ENCODE measurements at places on chromosomes 1 and 21.

DNA sequence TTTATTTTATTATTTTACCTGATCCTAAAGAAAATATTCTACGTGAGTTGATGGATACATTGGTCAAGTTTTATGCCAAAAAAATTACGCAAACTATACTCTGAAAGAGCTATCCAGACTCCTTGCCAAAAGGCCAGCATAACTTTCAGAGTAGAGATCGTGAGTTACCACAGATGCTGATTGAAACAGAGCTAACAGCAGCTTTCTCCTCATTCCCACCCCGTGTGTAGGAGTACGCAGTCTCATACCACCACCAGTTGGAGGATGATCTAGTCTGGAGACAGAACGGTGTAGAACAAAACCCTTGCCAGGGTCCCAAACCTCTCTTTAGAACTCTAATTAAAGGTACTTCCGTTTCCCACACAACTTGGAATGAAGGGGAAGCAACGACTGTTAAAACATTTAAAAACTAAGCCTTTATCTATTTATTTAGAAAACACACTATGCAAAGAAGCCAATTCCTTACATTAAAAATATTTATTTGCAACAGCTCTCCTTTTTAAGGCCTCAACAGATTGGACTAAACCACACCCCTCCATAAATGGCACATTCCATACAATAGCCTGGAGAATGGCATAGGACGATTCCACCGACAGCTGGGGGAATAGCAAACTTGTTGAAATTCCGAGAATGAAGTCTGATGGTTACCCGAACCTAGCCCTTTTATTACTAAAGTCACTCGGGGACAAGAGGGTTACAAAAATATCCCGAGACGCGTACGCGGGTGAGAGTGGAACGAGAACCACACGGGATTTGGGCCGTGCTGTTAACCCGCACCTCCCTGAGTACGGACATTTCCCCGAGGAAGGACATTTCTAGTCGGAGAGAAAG, 1.4 kb downstream of the NUCKS1 start:
- DNase-seq = peak; percentile 30

GRCh38 chr1:216788671-216789070, 65.4 kb upstream of the ESRRG start:
- DNase-seq = no peak

DNA sequence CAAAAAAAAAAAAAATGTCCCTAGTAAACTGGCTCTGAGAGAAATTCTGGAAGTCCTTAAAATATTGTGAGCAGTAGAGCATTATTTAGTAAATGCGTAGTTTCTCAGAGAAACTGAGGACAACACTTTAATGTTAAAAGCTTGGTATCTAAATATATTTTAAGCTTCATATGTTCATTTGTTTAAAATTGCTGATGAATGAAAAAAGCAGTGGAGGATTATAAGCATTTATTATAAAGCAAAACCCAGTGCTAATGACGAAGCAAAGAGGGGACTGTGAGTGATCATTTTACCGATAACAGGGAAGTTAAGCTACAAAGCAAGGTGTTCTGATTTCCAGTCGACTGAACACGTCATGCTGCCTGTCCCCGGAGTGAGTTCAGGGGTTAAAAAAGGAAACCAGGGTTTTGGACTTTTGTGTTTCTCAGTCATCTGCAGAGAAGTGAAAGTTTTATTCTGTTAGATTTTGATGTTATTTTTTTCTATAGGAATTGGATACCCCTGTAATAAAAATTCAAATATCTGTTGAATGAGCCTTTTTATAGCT, 64.5 kb upstream of the SCCPDH start:
- no peak for DNase-seq

DNA sequence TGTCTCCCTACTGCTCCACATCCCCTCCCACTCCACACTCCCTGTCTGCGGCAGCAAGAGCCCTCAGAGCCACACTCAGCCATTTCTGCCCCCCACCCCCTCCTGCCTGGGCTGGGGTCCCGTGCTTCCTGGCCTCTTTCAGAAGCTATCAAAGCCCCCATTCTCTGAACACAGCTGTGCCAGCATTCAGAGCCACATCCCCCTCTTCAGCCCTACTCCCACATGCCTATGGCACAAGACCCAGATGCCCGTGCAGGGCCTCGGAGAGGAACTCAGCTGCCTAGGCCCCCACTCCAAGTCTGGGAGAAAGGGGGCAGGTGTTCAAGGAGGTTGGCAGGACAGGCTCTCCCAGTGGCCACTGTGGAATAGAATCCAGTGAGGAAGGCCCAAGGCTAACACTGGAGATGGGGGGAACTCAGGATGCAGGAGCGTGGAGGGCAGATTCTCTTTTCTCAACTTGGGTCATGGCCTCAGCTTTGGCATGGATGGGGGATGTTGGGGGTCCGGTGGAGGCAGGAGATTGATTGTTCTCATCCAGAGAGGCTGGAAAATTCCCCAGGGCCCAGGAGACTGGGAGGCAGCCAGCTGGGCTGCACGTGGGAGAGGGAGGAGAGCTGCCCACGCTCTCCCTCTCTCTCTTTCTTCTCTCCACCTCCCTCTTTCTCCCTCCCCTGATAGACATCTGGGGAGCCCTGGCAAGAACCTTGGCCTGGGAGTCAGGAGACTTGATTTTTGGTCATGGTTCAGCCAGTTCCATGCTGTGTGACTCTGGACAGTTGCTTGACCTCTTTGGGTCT, 3.5 kb upstream of the BCAN start:
- DNase-seq = no peak

DNA sequence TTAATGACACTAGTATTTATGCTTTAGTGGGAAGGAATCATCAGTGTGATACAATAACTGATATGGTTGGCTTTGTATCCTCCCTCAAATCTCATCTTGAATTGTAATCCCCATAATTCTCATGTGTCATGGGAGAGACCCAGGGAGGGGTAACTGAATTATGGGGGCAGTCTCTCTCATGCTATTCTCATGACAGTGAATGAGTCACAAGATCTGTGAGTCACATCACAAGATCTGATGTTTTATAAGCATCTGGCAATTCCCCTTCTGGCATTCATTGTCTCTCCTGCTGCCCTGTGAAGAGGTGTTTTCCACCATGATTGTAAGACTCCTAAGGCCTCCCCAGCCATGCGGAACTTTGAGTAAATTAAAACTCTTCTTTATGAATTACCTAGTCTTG, 1760.3 kb downstream of the NCAM2 start:
- DNase-seq = no peak

DNA sequence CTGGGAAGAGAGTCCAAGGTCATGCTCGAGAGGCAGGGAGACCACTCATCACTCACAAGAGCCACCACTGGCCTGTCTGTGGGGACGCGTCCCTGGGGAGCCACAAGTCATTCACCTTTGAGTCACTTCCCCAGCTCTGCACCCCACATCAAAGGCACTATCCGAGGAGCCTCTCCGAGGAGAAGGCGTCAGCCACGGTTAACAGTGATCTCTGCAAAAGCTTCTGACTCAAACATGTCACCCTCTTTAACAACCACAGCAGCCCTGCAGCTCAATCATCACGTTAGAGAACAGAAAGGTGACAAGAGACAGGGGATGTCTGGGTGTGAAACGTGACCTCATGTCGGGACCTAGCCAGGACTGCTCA, 9.0 kb downstream of the LRRC47 start:
- no peak for DNase-seq

DNA sequence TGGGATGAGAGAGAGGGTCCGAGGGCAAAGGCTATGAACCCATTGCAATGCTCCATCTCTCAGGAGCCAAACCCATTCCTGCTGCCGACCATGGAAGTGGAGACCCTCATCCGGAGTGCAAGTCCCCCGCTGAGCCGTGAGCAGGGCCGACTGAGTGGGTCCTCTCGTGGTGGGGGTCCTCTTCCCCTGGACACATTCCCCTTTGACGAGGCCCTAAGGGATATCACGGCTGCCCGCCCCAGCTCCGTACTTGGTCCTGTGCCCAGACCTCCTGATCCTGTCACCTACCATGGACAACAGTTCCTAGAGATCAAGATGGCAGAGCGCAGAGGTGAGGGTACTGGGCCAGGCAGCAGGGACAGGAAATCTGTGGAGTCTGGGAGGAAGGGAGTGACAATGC, 11.0 kb downstream of the HYI start:
- no peak for DNase-seq

GRCh38 chr1:72324451-72324850, 42.1 kb upstream of the NEGR1 start:
- no peak for DNase-seq

DNA sequence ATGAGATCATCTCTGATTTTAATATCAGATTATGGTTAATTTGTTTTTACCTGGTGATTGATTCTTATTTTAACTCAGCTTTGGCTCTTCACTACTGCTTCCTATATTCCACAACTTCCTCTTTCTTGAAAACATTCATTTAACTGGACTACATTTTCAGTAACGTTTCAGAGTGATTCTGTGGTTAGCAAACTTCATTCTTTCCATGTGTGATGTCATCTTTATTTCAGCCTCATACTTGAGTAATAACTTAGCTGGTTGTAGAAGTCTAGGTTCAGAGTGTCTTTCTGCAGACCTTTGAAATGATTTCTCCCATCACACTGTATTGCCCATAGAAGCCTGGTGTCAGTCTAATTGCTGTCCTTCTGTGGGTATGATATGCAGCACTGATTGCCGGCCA, 36.0 kb upstream of the SLC35F3 start:
- no peak for DNase-seq

GRCh38 chr1:71599306-71599705, 518.5 kb upstream of the ZRANB2 start:
- DNase-seq = no peak

DNA sequence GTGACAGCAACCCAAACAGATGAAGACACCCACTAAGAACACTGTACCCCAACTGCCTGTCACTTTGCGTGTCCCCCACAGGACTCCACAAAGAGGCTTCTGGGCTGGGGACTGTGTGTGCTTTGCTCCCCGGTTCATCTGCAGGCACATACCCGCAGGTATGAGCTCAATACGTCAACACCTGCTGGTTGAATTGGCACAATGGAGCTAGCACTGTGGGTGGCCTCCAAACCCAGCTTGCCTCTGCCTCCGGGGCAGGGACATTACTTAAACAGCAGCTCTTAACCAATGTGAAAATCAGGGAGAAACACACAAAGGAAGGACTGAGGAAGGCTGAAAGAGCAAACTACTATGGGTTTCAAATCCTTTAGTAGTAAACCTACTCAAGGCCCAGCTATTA, 140.2 kb upstream of the TIAM1 start:
- no peak for DNase-seq

DNA sequence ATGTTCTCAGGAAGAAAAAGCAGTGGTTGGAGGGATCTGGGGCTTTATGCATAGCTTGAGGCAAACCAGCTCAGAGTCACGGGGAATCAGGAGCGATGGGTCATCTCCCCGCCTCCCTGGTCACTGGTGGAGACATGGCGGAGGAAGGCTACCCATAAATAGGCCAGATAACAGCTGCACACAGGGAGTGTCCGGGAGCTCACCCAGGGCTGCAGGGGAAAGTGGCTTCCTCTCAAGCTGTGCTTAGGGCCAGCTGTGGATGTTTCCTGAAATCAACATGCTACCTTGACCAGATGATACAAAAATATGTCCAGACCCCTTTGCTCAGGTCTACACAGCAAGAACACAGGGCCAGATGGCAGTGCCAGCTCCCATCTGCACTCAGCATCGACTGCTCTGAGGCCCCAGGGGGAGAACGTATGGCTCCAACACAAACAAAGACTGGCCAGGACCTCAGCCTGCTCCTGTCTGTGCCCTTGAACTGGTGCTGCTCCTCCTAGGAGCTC, 27.1 kb upstream of the RERE start:
- no peak for DNase-seq

- no peak for DNase-seq
Measured at GRCh38 chr1:231814521-231814920, 187.9 kb downstream of the DISC1 start.

DNA sequence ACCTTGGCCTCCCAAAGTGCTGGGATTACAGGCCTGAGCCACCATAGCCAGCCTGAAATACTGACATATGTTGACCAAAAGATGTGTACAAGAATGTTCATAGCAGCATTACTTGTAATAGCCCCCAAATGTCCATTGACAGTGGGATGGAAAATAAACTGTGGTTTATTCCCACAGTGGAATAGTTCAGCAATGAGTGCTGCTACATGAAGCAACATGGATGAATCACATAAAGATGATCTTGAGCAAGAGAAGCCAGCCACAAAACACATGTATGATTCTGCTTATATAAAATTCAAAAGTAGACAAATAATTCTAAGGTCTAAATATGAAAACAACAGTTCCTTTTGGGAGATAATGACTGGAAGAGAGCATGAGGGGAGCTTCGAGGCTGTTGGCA, 9.1 kb upstream of the CREG1 start:
- DNase-seq = no peak

DNA sequence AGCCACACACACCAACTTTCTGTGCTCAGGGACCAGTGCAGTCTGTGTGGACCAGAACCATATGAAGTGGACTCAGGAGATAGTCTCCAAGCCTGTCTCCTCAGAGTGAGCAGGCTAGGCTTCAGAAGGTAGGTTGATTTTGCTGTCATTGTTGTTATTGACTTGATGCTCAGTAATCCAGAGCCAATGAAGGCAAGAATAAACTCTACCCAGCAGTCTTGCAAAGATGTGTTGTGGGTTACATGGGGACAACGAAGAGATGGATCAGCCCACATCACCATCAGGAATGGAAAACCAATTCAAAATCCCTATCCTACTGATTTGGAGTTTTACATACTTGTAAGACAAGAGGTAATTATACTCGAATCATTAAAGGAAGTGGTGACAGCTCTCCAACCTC, 37.4 kb downstream of the PHC2 start:
- DNase-seq = no peak

DNA sequence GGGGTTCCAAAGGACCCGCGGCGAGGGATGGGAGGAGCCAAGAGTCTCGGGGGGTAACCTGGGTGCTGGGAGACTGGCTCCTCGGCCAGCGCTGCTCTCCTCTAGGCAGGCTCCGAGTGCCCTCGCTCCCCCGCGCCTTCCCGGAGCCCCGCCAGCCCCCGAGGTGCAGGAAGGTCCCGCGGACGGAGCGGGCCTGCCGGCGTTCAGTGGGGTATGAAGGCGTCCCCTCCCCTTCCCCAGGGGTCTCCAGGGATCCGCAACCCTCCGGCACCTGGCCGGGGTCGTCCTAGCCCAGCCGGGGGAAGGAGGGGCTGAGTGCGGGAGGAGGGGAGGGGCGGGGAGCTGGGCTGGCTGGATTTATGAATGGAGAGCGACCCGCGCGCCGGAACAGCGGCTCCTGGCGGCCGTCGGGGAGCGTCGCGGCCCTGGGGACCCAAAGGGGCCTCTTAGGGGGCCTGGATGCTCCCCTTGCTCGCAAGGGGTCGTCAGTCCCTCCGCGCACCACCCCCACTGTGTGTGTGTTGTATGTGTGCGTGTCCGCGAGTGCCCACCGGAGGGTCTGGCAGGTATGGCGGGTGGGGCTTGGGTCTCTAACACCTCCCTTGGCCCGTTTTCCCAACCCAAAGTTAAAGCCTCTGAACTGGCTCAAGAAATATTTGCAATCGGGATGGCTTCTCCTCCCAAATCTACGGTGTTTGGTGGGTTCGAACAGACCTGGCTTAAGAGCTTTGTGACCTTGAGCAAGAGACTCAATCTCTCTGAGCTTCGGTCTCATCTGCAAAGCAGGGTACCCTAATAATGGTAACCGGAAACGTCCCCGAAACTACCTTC, 642 bp downstream of the HCRTR1 start:
- peak; percentile 42 for DNase-seq

- no peak for DNase-seq
Measured at GRCh38 chr1:219539645-219540254, 73.2 kb downstream of the ZC3H11B start.

Data from colonic mucosa (tissue), 4 donors.